Inflammatory macrophage treated with lipopolysaccharide for 4 hours (primary cell): ENCODE measurements at places on chromosomes 3 and 15.

DNA sequence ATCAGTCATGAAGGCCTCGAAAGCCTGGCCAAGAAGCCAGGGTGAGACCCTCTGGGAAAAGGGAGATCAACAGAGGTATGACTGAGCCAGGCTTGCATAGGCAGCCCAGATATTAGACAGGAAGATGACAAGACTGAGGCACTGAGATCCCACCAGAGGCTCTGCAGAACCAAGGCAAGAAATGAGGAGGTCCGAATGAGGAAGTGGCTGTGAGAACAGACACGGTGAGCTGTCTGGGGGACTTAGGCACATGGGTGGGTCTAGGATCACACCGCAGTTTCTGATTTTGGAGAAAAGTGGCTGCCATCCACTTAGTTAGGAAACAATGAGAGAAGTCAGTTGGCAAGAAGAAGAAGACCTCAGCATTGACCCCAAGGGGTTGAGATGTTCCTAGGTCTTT lies 31.5 kb upstream of the PRSS50 start:
- DNase-seq, result no peak

DNA sequence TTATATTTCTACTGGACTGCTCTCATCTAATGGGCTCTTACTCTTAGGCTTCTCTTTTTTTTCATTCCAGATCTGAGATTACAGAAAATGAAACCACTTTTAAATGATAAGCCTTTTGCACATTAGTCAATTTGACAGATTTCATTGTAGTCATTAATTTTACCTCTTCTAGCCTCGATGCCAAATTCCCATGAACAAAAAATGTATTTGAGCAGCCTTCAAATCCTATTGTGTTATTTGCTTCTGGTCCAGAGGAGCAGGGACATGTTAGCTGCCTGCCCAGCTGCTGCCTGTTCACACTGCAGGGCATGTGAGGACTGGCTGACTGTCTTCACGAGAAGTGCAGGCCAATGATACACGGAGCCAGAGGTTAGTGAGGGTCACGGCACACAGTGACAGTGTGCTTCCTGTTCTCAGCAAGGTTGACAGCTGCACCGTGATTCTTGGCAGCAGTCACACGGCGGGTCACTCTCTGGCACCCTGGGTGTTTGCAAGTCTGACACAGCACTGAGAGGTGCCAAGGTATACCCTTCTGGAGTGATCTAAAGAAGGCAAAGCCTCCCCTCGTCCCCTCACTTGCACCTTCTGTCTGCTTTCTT lies 40.8 kb downstream of the KAT2B start:
- DNase-seq, result peak; percentile 29

DNA sequence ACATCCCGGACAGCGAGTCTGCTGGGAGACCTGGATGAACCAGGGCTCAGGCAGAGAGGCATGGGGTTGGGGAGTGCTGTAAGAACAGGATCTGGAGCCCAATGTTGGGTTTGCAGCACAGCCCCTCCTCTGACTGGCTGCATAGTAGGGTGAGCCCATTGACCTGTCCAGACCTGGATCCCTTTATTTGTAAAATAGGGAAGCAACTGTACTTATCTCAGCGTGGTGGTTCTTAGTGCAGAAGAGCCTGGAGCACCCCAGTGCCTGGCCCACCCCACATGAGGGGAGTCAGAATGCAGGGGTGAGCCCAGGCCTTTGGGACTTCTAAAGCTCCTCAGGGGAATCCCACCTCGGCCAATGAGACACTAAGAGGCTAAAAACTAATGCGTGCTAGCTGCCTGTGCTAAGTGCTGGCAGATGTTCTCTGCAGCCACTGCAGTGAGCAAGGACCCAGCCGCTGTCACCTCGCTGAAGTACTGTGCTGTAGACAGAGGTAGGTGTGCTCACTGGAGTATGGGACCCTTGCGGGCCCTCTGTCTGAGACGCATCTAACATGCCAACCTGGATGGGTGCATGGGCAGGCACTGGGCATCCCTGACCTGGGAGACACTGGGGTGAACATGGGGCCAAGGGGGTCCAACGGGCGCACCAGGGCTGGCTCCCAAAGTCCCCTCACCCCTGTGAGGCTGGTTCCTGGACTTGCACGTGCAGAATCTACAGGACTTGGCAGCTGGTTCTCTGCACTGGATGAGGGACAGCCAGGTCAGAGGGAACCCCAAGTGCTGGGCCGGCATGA lies 95.6 kb downstream of the ATP10A start:
- no peak for DNase-seq

GRCh38 chr15:52464040-52464439 lies 64.6 kb downstream of the MYO5A start:
- no peak for DNase-seq

DNA sequence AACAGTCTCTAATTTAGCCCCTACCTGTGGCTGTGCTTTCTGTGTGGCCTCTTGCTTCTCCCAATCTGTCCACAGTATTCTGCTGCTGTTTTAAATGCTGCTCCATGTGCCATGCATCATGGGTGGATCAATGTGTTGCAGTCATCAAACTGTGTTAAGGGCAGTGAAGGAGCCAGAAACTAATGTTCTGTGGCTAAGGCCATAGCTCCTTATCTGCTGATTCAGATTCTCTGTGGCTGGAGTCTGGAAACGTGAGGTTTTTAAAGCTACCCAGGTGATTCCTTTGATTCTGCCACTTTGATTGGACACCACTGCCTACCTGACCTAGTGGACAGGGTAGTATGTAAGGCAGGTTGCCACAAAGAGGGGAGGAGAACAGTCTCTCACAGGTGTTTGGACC lies 44.8 kb downstream of the MORC1 start:
- no peak for DNase-seq

DNA sequence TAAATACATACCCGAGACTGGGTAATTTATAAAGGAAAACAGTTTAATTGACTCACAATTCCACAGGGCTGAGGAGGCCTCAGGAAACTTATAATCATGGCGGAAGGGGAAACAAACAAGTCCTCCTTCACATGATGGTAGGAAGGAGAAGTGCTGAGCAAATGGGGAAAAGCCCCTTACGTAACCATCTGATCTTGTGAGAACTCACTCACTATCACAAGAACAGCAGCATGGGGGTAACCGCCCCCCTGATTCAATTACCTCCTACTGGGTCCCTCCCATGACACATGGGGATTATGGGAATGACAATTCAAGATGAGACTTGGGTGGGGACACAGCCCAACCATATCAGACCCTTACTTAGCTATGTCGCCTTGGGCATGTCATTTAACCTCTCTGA lies 27.7 kb downstream of the SCG3 start:
- peak; percentile 77 for DNase-seq

GRCh38 chr15:45089712-45090373 lies 24.1 kb downstream of the DUOX2 start:
- no peak for DNase-seq

- no peak for DNase-seq
Observed at GRCh38 chr3:14016900-14017475, 107.7 kb downstream of the CHCHD4 start.

- DNase-seq, result no peak
Observed at GRCh38 chr3:177906578-177907229, 629.5 kb upstream of the KCNMB2 start.

GRCh38 chr15:101795455-101795854 lies 7.9 kb upstream of the OR4F6 start:
- DNase-seq, result no peak

- DNase-seq, result no peak
Observed at GRCh38 chr3:58766587-58767282, 100.2 kb upstream of the FAM3D start.

DNA sequence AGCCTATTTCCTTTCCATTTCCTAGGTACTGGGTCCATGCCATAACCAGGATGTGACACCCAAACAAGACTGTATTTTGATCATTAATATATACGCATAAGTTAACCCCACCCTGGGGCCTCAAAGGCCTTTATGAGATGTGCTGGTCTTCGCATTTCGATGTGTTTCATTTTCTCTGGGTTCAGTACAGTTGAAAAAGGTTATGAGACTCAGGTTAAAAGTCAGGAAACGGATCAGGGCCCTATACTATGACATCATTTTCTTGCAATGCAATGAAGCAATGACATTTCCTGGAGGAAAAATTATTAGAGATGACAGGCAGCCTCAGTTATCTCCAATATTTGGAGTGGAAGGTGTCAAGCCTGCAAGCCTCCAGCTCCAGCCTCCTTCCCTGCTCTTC lies 31.7 kb downstream of the TMEM212 start:
- DNase-seq, result no peak

DNA sequence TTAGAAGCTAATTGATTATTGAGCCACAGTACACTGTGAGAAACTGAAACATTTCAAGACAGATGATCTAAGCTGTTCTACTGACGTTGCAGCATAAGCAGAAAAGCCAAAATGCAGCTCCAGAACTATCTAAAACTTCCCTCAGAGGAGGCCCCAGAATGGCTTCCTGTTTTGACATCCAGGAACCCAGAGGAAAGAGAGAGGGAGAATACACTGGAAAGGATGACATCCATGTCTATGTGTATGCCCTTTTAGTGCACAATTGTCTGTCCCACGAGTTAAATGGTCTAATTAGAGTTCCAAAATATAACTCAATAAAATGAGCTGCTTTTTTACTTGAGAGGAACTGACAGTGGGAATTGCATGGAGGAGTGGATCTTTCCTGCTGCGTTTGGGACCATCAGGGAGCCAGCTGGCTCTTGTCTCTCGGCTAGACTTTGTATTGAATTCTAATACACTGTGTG lies 688.1 kb downstream of the ZNF385D start:
- no peak for DNase-seq

- DNase-seq, result no peak
Observed at GRCh38 chr3:73601481-73601880, 23.3 kb downstream of the PDZRN3 start.

DNA sequence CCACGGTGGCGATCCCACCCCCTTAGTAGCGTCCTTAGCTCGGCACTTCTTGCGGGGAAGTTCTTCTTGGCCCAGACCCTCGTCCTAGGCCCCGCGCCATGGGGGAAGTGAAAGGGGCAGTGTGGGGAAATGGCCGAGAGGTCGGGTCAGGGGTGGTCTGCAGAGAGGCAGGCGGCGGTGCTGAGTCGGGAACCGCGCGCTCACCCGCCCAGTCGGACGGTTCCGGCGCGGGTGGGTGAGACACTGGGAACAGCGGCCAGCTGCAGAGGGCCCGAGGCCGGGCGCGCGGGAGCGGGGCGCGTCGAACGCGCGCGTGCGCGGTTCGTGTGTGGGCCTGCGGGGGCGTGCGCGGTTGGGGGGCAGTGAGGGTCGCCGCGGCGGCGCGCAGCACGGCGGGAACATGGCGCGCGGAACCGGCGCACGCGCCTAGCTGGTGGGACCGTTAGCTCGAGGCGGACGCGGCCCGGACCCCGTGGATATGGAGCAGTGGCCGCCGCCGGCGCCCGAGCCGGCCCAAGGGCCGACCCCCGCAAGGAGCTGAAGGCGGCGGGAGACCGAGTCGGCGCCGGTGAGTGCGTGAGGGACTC lies 246.9 kb downstream of the GOLGA6L6 start:
- no peak for DNase-seq

DNA sequence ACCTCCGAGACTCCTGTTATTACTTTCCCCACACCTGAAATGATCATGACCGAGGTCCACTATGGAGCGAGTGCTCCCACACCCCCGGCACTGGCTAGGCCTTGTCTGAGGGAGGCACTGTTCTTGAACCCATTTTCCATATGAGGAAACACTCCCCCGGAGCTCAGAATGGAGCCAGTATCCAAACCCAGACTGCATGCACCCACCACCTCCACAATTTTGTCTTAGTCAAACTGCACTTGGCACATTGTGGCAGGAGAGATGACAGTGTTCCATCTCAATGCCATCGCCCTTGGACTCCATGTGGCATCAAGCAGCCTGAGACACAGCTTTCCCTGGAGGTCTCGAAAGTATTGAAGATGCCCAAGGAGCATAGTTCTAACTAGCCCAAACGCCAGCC lies 154.1 kb downstream of the NUP210 start:
- no peak for DNase-seq

DNA sequence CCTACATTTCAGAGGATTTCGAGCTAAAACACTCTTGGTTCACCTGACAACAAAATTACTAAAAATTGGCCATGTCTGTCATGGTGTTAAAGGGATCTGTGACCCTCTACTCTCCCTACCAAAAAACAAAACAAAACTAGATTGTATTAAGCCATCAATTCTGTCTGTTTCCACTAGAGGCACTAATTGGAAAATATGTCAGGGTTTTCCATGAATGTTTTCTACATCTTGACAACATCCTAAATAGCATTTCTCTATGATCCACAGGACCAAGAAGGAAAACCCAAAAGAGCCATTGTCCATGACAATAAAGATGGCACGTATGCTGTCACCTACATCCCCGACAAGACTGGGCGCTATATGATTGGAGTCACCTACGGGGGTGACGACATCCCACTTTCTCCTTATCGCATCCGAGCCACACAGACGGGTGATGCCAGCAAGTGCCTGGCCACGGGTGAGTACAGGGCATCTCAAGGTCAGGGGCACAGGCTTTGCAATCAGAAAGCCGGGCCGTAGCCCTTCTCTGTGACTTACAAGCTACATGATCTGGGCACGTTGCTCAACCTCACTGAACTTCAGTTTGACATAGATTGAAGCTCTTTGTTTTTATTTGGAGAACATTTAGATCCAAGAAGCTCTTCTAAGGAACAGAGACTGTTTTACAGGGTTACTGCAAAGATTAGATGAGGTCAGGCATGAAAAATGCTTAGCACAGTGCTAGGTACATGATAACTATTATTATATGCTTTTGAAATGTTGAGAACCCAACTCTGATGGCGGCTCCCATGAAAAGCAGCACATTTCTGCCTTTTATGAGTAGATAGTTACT lies 74.8 kb downstream of the DNASE1L3 start:
- no peak for DNase-seq

DNA sequence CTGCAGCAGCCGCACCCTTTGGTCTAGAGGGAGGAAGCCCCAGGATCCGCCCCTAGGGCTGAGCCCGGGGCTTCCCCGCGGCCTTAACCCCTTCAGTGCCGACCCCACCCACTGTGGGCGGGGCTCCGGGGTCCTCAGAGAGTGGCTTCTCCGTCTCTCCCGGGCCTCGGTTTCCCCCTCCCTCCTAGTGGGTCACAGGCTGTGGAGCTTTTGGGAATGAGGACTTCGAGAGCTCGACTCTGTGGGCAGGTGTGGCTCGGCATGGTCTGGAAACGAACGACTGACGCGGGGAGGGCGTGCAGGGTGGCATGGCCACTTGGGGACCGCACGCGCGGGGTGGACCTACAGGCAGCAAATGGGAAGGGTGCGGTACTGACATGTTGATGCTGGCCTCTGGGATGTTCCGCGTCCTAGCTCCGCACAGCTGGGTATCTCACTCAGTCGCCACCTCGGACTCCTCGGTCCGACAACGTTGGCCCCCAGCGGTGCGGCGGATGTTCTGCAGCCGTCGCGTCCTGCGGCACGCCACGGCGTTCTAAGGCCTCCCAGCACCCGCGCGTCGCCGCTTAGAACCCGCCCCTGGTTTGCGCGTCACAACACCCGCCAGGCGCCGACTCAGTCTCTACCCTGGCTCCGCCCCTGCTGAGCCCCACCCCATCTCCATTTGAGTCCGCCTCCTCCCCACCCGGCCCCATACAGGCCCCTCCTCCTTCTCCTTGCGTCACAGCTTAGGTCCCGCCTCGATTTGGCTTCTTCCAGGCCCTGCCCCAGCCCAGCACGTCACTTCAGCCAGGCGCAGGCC lies at the start of the genes HYAL3 and NAA80:
TSS of gene HYAL3 (minus strand) at position 570 of the 802 bp plus-strand sequence. CDS start 3,803 bp downstream, outside the sequence.
TSS of gene NAA80 (minus strand) at position 570 of the 802 bp plus-strand sequence. CDS start 1,942 bp downstream, outside the sequence.
- DNase-seq, result peak; percentile 100

- DNase-seq, result no peak
Observed at GRCh38 chr3:29312960-29313452, 32.1 kb downstream of the RBMS3 start.
